ENCODE measurements at places on chromosomes 3 and 15.

DNA sequence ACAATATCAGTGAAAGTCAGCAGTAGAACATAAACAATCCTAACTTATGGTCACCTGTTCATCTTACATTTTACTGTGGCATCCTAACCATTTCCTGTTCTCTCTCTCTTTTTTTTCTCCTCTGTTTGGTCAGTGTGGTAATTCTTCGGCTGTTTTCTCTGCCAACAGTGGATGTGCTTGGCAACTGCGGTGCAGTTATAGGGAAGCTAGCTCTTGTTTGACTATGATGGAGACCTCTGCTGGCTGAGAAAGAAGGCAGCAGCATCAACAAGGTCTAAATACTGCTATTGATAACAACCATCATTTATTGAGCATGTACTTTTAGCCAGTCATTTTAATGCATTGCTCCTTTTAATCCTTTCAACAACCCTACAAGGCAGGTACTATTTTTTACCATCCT is 723 bp upstream of the DRD3 start:
- DNase-seq, result peak; percentile 46

- DNase-seq, result no peak
These were observed 15.6 kb upstream of the CERS3 start for GRCh38 chr15:100544338-100544841.

- no peak for DNase-seq
These were observed 56.0 kb downstream of the TPRA1 start for GRCh38 chr3:127534564-127534963.

DNA sequence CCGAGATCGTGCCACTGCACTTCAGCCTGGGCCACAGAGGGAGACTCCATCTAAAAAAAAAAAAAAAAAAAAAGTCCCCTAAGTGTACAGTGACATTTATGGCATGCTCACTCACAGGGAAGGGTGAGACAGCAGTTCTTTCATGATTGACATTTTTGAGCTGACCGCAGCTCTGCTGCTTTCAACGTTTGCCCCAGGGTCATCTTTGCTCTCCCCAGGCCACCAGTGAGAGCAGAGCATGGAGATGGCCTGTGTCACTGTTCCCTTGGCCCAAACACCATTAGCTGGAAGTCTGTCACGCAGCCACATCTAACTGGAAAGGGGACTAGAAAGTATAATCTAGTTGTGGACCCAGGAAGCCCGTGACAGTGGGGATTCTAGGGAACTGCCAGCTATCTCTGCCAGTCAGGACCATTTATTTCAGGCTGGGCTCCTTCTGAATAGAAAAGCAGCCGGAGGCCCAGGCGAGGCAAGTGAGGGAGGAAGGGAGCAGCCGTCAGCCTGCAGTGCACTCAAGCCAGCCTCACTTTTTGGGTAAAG is 193.4 kb upstream of the HES1 start:
- no peak for DNase-seq

DNA sequence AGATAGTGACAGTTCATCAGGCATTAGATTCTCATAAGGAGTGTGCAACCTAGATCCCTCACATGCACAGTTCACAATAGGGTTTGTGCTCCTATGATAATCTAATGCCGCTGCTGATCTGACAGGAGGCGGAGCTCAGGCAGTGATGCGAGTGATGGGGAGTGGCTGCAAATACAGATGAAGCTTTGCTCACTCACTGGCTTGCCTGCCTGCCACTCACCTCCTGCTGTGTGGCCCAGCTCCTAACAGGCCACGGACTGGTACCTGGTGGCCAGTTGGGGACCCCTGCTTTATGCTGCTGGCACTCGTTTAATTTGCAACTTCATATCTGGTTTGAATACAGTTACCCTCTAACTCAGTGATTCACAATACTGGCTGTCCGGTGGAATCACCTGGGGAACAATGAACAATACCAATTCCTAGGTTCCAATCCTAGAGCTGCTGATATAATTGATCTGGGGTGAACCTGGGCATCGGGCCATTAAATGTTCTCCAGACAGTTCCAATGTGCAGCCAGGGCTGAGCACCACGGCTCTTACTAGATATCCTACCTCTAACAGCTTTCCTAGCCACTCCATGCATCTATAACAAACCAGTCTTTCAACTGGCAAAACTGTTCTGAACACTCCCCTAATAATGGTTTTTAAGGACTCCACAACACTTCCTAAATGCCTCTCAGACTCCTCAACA is 131.4 kb downstream of the ATP1B3 start:
- no peak for DNase-seq
